ENCODE measurements at places on chromosomes 4 and X. TPM values are rescaled to one million over a fixed set of nuclear protein-coding genes. Genes with fewer than 3 reads are reported as not detected.

DNA sequence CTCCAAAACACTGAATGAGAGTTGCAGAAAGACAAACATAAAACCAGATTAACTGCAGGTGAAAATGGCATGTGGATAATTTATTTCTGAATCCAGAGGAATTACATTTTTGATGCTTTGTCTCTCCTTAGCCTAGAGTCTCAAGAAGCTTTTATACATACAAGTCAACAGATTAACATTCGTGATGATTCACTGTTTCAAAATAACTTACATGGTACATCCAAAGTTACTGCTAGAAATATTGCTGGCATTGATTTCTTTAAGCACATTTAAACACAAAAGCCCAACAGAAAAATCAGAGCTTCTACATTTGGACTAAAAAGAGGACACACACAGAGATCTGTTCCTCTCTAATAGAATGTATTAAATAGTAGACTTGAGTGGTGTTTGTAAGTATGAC lies 105.6 kb downstream of the AMELX start:
- DNase-seq, result no peak

GRCh38 chr4:13840502-13841190 lies 213.1 kb upstream of the BOD1L1 start:
- no peak for DNase-seq

Gene MTNR1A
- total RNA-seq, result not detected

Gene PNCK
- 5.9 TPM for total RNA-seq
